ENCODE measurements at places on chromosomes 7 and 10. TPM values are rescaled to one million over a fixed set of nuclear protein-coding genes. Genes with fewer than 3 reads are reported as not detected.

CLRN3 gene
- not detected for total RNA-seq

TMEM120A gene
- total RNA-seq: 18.6 TPM

CAMK1D gene
- 2.0 TPM for total RNA-seq

CAMK2B gene
- 0.05 TPM for total RNA-seq

ITIH2 gene
- not detected for total RNA-seq

GHRHR gene
- total RNA-seq: not detected

SPDYE8 gene
- not detected for total RNA-seq

GATA3 gene
- 2.5 TPM for total RNA-seq

PIK3AP1 gene
- total RNA-seq: 0.10 TPM

LIPM gene
- total RNA-seq: not detected

LRRC17 gene
- total RNA-seq: 71.4 TPM

MRPS17 gene
- total RNA-seq: 10.2 TPM

MMD2 gene
- not detected for total RNA-seq

CFAP43 gene
- 0.18 TPM for total RNA-seq

LIPJ gene
- not detected for total RNA-seq

CCT6A gene
- total RNA-seq: 154 TPM

HTR5A gene
- not detected for total RNA-seq

OR2A1 gene
- total RNA-seq: not detected

HOXA9 gene
- 36.1 TPM for total RNA-seq

CPN1 gene
- total RNA-seq: not detected

NME8 gene
- not detected for total RNA-seq

Data from glomerular endothelial cell (primary cell).